Activated T-helper 1 cell treated with anti-CD3 and anti-CD28 coated beads, Interleukin-12 subunit alpha, Interleukin-12 subunit beta, Interleukin-2, Interleukin-4 antibody, amounts not matched to agents 30 ng/mL and 10 ng/mL and 1 ng/mL, durations not matched to agents 14 hours and 24 hours and 36 hours (primary cell): ENCODE measurements at places on chromosomes 11 and 22. TPM values are rescaled to one million over a fixed set of nuclear protein-coding genes. Genes with fewer than 3 reads are reported as not detected.

The C11orf21 gene
- total RNA-seq: 2.3 and 2.5 TPM in 2 replicates

The MFRP gene
- not detected in 2 replicates for total RNA-seq

- no peak overlapping the region for H3K4me3 ChIP-seq
- H3K27me3 ChIP-seq: peaks cover 13% of the 10 kb centered on the region
- no peak for DNase-seq
These were observed 18.8 kb upstream of the TSPAN18 start for GRCh38 chr11:44708009-44708408.

GRCh38 chr11:133948711-133949110, 8.1 kb downstream of the IGSF9B start:
- H3K4me3 ChIP-seq: peak overlapping the region; percentile 69
- peaks cover 11% of the 10 kb centered on the region for H3K36me3 ChIP-seq
- peaks cover 80% of the 10 kb centered on the region for H3K4me1 ChIP-seq
- no peaks in the 10 kb centered on the region for H3K27me3 ChIP-seq
- DNase-seq: no peak

- no peak for DNase-seq
- H3K4me1 ChIP-seq: peaks cover 5% of the 10 kb centered on the region
- H3K27ac ChIP-seq: no peak overlapping the region
- H3K27me3 ChIP-seq: no peaks in the 10 kb centered on the region
These were observed 26.6 kb upstream of the SLC22A12 start for GRCh38 chr11:64564419-64564818.

- no peak overlapping the region for H3K27ac ChIP-seq
- H3K4me3 ChIP-seq: peak overlapping the region; percentile 47
- H3K36me3 ChIP-seq: peaks cover 65% of the 10 kb centered on the region
- peaks cover 56% of the 10 kb centered on the region for H3K4me1 ChIP-seq
These were observed 6.4 kb downstream of the BIRC3 start for GRCh38 chr11:102323542-102324251.

- no peaks in the 10 kb centered on the region for H3K4me1 ChIP-seq
- no peaks in the 10 kb centered on the region for H3K27me3 ChIP-seq
- no peak overlapping the region for H3K4me3 ChIP-seq
- no peak for DNase-seq
- H3K36me3 ChIP-seq: no peaks in the 10 kb centered on the region
- no peak overlapping the region for H3K27ac ChIP-seq
These were observed 24.3 kb downstream of the KCNQ1OT1 start for GRCh38 chr11:2675540-2675939.

DNA sequence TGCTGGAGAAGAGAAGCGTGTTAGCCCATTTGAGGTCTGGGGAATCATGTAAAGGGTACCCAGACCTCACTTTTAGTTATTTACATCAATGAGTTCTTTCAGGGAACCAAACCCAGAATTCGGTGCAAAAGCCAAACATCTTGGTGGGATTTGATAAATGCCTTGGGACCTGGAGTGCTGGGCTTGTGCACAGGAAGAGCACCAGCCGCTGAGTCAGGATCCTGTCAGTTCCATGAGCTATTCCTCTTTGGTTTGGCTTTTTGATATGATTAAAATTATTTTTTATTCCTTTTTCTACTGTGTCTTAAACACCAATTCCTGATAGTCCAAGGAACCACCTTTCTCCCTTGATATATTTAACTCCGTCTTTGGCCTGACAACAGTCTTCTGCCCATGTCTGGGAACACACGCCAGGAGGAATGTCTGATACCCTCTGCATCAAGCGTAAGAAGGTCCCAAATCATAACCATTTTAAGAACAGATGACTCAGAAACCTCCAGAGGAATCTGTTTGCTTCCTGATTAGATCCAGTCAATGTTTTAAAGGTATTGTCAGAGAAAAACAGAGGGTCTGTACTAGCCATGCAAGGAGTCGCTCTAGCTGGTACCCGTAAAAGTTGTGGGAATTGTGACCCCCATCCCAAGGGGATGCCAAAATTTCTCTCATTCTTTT, 65.2 kb downstream of the ALX4 start:
- no peak overlapping the region for H3K4me3 ChIP-seq
- peaks cover 5% of the 10 kb centered on the region for H3K36me3 ChIP-seq
- no peaks in the 10 kb centered on the region for H3K27me3 ChIP-seq
- H3K27ac ChIP-seq: no peak overlapping the region

DNA sequence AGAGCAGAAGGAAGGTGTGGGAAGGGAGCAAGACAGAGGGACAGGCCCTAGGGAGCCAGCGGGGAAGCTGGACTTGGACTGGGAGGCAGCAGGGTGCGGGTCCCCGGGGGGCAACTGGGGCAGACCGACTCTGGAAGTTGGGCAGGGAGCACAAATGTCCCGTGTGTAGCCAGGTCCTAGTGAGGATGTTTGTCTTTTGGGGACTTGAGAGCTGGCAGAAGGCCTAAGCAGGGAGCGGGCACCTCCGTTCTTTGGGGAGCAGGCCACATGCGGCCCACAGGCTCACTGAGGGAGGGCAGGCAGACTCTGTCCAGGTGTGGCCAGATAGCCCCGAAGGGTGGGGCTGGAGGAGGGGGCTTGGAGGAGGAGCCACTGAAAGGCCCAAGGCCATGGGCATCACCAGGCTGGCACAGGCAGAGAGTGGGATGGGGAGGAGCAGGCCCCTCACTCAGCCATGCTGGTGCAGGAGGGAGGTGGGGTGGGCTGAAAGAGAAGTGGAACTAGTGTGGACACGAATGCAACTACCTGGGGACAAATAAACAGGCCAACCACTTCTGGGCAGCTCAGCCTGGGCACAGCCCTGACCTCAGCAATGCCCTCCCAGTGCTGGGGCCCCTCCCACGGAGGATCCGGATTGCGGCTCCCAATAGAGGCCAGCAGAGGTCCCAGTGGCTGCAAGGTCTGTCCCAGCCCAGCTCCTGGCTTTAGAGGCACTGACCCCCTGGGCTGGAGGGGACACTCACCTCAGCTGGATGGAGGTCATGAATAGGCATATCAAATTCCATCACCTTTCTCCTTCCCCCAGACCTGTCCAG, 1.3 kb upstream of the SCARF2 start:
- no peak for DNase-seq
- peaks cover 5% of the 10 kb centered on the region for H3K4me1 ChIP-seq
- H3K27me3 ChIP-seq: peaks cover 42% of the 10 kb centered on the region
- peaks cover 8% of the 10 kb centered on the region for H3K36me3 ChIP-seq
- no peak overlapping the region for H3K27ac ChIP-seq
- no peak overlapping the region for H3K4me3 ChIP-seq

DNA sequence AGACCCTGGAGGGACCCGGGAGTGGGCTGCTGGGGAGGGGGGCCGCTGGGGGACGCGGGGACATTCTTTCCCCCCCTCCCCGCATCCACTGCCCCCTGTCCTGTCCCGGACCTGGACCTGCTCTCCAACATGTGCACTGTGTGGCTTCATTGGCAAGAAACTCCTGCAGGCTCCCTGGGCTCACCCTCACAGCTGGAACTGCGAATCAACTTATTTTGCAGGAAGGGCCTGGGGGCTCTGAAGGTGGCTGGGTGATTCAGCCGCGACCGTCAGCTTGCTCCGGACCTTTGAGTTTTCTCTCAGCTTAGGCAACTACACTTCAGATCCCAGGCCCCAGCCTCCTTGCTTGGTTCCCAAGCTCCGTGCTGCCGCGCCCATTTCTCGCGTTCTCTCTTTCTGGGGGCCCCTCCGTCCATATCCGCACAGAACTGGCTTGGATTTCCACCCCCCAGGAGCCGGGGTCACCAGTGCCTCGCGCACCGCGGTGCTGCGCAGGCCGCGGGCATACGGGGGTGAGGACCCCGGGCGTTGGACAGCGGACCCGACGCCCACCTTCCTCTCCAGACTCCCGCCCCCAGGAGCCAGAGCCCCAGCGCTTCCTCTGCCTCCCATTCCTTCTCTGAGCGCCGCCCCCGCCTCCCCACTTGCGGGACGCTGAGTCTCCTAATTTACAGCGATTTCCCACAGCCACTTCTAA, 471 bp upstream of the AHNAK start:
- peaks cover 71% of the 10 kb centered on the region for H3K4me1 ChIP-seq
- peak overlapping the region; percentile 79 for H3K4me3 ChIP-seq
- no peak for DNase-seq
- peaks cover 15% of the 10 kb centered on the region for H3K27me3 ChIP-seq

DNA sequence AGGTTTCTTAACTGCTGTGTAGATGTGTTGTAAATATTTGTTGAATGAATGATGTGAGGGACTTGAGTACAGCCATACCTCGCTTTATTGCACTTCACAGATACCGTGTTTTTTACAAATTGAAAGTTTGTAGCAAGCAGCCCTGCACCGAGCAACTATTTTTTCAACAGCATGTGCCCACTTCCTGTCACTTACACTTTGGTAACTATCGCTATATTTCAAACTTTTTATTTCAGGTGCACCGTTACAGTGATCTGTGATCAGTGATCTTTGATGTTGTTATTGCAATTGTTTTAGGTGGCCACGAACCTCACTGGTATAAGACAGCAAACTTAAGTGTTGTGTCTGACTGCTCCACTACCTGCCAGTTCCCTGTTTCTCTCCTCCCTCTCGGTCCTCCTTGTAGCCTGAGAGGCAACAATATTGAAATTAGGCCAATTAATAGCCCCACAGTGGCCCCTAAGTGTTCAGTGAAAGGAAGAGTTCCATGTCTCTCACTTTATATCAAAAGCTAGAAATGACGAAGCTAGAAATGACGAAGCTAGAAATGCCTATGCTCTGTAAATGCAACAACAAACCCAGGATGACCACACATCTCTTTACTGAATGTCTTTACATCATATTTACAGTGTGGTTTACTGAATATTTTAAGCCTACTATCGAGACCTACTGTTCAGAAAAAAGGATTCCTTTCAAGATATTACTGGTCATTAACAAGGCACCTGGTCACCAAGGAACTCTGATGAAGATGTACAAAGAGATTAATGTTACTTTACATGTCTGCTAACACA, 1.0 kb downstream of the SFI1 start:
- H3K27ac ChIP-seq: peak overlapping the region; percentile 99
- H3K4me1 ChIP-seq: peaks cover 38% of the 10 kb centered on the region
- H3K36me3 ChIP-seq: peaks cover 26% of the 10 kb centered on the region
- H3K4me3 ChIP-seq: peak overlapping the region; percentile 99
- no peaks in the 10 kb centered on the region for H3K27me3 ChIP-seq

DNA sequence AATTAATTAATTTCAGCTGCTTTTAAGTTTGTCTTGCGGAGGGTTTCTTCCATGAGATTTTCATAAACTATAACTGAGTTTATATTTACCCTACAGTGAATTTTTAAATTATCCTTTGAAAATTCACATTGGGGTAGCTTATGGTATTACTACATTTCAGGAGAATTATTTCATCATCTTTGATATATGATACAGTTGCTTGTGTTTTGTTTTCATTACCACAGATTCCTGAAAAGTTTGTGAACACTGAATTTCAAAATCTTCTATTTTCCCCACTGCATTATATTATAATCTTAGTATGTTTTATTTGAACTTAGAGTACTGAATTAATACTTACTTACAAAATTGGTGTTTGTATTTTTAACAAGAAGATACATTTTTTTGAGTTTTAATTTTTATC, 24.4 kb downstream of the METTL15 start:
- H3K27ac ChIP-seq: no peak overlapping the region
- peaks cover 14% of the 10 kb centered on the region for H3K36me3 ChIP-seq
- H3K4me3 ChIP-seq: no peak overlapping the region
- no peaks in the 10 kb centered on the region for H3K27me3 ChIP-seq
- H3K4me1 ChIP-seq: no peaks in the 10 kb centered on the region

DNA sequence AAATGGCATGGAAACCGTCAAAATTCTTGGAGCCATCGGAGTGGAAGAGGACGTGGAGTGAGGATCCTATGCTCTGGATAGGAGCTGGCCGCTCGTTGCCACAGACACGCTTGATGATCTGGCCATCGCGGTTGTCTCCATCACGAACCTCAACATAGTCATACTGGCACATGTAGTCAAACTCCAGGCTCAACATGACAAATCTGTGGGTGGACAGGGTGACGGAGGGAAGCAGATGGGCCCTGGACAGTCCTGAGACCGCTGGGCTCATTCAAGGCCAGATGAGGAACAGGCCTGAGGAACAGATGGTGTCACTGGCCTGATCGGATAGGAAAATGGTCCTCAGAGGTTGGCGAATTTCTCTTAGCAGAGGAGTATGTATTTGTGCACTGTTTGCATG, 51.3 kb upstream of the SLC1A2 start:
- no peaks in the 10 kb centered on the region for H3K36me3 ChIP-seq
- H3K27me3 ChIP-seq: peaks cover 3% of the 10 kb centered on the region
- no peak overlapping the region for H3K27ac ChIP-seq
- no peak for DNase-seq
- no peaks in the 10 kb centered on the region for H3K4me1 ChIP-seq
- H3K4me3 ChIP-seq: no peak overlapping the region

DNA sequence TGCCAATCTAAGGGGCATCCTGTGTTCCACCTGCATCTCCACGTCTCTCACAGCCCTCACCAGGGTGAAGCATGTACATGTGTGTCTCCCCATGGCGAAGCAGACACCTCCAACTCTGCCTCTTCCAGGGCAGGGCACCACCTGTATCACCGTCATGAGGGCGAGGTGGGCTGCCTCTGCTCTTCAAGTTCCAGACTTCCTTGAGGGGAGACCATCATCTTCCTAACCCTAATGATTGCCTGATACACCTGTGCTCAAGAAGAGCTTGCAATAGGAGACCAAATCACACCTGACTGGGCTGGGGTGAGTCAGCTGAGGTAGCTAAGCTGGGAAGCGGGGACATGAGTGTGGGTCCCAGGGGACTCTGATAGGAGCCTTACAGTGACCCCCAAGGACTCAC, 43.7 kb downstream of the GAB4 start:
- H3K27ac ChIP-seq: no peak overlapping the region
- DNase-seq: no peak
- no peaks in the 10 kb centered on the region for H3K36me3 ChIP-seq
- H3K4me3 ChIP-seq: no peak overlapping the region

- H3K4me3 ChIP-seq: no peak overlapping the region
- peaks cover 7% of the 10 kb centered on the region for H3K4me1 ChIP-seq
- peaks cover 56% of the 10 kb centered on the region for H3K36me3 ChIP-seq
- DNase-seq: no peak
These were observed 42.0 kb upstream of the TTC36 start for GRCh38 chr11:118485273-118485672.

DNA sequence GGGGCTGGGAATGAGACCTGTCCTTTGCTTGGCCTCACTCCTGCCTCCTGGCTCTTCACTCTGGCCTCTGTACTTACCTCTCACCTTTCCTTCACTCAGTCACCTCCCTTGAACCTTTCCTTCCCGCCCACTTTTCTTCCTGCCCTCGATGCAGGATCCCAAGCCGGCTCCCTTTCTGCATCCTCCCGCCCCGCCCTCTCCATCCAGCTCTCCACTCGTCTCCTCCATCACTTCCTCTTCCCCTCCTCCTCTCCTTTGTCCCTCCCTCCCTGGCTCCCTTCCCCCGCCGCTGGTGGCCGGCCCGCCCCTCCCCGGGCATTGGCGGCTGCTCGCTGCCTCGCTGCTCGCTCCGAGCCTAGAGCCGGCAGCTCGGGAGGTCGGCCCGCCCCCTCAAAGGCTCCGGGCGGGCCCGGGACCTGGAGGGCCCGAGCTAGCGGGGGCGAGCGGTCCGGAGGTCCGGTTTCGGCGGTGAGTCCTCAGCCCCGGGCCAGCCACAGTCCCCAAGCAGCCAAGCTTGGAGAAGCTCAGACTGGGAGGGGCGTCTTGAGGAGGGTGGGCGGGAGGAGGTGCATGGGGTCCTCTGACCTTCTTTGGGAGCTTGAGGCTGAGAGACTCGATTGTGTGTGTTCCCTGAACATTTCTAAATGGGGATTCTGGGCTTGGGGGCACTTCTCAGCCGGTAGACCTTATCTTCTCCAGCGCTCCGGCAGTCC, 13.8 kb downstream of the PHLDB1 start:
- H3K27me3 ChIP-seq: peaks cover 17% of the 10 kb centered on the region
- no peaks in the 10 kb centered on the region for H3K36me3 ChIP-seq
- H3K4me1 ChIP-seq: peaks cover 11% of the 10 kb centered on the region

GRCh38 chr22:44441401-44442185, 56.4 kb downstream of the RTL6 start:
- no peaks in the 10 kb centered on the region for H3K4me1 ChIP-seq
- no peak for DNase-seq
- no peak overlapping the region for H3K4me3 ChIP-seq
- H3K36me3 ChIP-seq: peaks cover 2% of the 10 kb centered on the region
- H3K27me3 ChIP-seq: no peaks in the 10 kb centered on the region
- no peak overlapping the region for H3K27ac ChIP-seq
